ENCODE measurements at places on chromosomes 1 and 21. TPM values are rescaled to one million over a fixed set of nuclear protein-coding genes. Genes with fewer than 3 reads are reported as not detected.

GRCh38 chr1:229694053-229694693 is 68.1 kb downstream of the URB2 start:
- no peak for DNase-seq

Gene PRDM16
- not detected for total RNA-seq

DNA sequence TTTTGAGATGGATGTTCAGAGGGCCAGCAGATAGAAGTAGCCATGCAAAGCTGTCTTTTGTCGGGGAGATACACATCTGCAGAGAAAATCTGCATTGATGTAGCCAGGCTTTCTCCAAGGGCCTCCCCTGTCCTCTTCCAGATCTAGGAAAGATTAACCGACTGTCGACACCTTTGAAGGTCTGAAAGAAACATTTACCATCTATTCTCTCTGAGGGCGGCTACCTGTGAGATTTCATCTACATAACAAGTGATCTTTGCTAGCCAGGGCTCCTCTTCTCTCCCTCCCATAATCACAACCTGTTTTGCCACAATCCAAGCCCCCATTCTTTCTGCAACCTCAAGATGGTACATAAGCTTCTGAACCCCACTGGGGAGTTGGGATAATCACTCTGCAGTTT is 193.6 kb downstream of the RGS7 start:
- DNase-seq = no peak

DNA sequence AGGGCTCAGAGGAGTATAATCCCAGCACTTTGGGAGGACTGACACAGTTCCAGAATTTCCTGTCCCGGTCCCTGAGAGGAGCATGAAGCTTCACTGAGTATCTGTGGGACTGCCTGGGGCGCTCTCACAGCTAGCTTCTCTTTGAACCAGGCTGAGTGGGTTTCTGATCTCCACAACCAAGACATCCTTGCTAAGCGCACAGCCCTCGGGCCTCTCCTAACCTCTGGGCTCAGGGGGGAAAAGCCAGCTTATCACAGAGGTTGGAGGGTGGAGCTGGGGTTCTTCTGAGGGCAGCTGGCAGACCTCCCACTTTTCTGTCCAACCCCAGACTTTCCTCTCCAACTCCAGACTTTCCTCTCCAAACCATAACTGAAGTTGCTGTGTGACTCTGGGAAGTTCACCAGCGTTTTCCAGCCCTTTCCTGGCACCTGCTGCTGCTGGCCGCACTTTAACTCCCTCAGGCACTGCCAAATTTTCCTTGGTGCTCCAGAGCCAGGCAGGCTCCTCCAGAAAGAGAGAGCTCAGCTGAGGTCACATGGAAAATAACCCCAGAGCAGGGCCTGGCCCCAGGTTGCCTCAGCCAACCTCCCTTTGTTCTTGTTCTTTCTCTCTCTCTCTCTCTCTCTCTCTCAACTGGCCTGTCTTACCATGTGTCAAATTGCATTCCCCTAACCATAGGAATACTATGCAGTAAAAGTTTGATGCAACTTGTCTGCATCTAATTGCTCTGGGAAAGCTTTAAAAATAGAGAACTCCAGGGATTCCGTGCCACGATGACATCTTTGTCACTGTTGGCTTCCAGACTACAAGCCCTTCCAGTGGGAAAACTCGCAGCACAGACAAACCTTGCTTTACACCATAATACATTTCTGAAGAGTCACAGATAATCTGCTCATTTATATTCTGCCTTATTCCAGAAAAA is 49.5 kb downstream of the OLFML2B start:
- no peak for DNase-seq

GRCh38 chr1:197391303-197392226 is 123.5 kb downstream of the CRB1 start:
- DNase-seq = peak; percentile 79

Gene GBP6
- total RNA-seq = 0.08 TPM

DNA sequence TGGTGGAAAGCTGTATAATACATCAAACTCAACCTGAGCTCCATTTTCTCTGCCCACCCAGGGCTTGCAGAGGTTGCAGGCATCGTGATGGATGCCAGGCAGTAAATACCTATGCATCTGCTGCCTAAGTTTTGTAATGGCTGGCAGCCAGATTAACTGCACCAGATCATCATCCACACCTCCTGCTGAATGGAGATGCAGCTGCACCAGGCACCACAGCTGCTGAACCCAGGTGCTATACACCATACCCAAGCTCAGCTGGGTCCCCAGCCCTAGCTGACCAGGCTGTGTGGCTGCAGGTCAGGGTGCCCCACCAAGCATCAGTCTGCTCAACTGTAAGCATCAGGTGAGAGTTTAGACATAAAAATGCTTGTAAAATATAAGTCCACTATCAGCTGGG is 6.7 kb upstream of the SNAPIN start:
- no peak for DNase-seq

- DNase-seq = no peak
Observed at GRCh38 chr1:159884296-159884695, 15.7 kb downstream of the CFAP45 start.

DNA sequence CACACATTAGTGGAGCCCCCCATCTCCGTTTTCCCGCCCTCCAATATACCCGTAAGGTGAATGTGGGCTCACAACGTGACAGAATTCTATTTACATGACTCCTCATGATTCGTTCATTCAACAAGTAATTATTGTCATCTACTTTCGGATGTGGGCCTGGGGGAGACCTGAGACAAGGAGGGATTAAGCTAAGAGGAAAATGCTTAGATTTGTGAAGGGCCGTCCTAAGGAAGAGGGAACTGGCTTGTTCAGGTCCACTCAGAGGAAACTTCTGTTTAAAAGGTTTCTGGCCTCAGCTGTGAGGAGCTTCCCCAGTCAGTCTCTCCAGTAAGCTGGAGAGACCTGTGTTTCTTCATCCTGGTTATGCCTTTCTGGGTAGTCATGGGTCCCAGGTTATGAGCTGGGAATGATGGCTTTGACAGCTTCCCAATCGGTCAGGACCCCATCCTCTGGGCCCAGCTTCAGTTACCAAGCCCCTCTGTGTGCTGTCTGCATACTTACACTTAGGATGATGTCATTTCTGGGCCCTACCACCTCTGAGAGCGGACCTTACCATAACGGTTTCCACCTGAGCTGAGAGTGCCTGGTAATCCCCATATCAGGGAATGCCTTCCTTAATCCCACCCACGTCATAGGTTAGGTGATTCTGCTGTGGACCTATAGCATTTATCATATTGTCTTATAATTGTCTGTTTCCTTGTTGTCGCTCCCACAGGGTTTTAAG is 687 bp upstream of the ERI3 start:
- DNase-seq = no peak

- DNase-seq = no peak
Observed at GRCh38 chr1:24282491-24282890, 36.7 kb upstream of the GRHL3 start.

- DNase-seq = no peak
Observed at GRCh38 chr1:162062542-162063015, 6.9 kb upstream of the NOS1AP start.

GRCh38 chr1:204705888-204706837 is 20.6 kb upstream of the LRRN2 start:
- DNase-seq = no peak

GRCh38 chr1:117231312-117231711 is 20.6 kb upstream of the VTCN1 start:
- DNase-seq = no peak

- DNase-seq = no peak
Observed at GRCh38 chr21:45515241-45516061, 26.8 kb downstream of the SLC19A1 start.

GRCh38 chr1:113197719-113198330 is 124.8 kb downstream of the LRIG2 start:
- DNase-seq = no peak

Gene L1TD1
- 0.06 TPM for total RNA-seq

GRCh38 chr1:208499601-208500000 is 255.4 kb upstream of the PLXNA2 start:
- DNase-seq = no peak

Gene S100B
- total RNA-seq = 0.52 TPM

DNA sequence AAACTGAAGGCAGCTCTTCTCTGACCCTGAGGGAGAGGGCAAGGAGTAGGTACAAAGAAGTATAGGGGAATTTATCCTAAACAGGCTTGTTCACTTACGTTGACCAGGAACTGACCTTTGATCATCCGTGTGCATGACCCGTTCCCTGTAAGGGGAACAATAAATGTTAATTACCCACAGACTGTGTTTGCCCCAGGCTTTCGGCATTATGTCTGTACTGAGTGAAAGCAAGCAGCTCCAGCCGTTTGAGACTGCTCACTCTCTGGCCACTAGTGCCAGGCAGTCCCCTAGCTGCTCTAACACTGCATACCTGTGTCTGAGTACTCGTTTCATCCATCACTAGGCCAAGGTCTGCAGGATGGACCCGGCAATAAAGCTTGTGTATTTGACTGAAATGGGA is 1365.3 kb downstream of the NCAM2 start:
- DNase-seq = no peak

DNA sequence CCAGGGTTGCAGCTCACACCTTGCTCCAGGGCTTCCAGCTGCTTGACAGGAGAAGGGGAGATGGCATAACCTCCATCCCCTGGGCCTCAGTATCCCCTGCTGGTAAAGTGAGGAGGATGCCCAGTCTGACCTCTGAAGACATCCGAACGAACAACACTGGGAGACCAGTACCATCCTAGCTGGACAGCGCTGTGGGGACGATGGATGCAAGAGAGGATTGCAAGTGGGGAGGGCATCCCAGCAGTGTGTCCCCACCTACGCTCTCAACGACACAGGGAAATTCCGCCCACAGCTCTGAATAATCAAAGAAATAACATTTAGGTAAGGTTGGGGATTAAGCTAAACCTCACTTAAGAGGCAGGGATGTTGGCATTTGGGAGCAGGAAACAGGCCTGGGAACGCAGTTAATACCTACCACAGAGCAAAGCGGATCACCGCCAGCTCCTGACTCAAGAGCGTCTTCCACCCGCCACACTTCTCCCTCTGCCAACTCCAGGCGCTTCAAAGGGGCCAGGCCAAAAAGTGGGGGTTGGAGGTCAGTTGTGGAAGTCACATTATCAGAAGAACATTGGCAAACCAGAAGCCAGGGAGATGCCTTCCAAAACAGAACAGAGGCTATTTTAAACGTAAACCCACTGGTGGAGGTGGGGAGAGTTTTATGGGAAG is 47.6 kb downstream of the SSBP3 start:
- DNase-seq = no peak

GRCh38 chr1:159958719-159959380 is 4.8 kb upstream of the SLAMF9 start:
- DNase-seq = no peak

GRCh38 chr1:11357276-11357675 is 84.3 kb downstream of the UBIAD1 start:
- no peak for DNase-seq

DNA sequence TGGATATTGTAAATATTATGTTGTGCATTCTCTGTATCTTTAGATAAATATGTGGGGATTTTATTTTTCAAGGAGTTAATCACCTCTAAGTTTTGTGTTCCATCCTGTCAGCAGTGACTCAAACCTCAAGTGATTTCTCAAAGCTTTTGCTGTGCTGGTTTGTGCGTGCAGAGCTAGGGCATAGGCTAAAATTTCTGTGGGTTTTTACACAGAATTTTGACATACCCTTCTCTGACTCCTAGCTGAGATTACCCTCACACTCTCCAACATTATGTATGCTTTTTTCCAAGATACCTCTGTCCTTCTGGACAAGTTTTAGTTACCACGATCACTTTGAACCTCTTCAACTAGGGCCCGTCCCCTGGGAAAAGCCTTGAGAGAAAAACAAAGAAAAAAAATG is 384.9 kb downstream of the NCAM2 start:
- no peak for DNase-seq

DNA sequence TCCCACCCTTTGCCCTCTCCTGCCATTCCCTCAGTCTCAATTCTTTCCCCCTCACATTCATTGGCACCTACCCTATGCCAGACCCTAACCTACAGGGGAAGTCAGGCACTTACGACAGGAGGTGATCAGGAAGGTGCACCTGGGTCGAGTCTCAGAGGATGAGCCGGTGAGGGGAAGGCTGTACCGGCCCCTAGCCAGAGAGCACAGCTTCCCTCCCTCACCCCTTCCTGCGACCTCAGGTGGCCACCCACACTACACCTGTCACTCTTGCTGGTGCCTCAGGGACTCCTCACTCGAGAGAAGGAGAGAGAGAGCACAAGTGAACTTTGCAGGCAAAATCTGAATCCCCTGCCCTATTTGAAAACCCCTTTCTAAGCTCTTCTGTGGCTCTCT is 1.7 kb upstream of the MYOM3 start:
- no peak for DNase-seq

Gene S100A7A
- not detected for total RNA-seq

Data from CD4-positive, alpha-beta T cell (primary cell).